ENCODE measurements at places on chromosomes 6 and 20.

DNA sequence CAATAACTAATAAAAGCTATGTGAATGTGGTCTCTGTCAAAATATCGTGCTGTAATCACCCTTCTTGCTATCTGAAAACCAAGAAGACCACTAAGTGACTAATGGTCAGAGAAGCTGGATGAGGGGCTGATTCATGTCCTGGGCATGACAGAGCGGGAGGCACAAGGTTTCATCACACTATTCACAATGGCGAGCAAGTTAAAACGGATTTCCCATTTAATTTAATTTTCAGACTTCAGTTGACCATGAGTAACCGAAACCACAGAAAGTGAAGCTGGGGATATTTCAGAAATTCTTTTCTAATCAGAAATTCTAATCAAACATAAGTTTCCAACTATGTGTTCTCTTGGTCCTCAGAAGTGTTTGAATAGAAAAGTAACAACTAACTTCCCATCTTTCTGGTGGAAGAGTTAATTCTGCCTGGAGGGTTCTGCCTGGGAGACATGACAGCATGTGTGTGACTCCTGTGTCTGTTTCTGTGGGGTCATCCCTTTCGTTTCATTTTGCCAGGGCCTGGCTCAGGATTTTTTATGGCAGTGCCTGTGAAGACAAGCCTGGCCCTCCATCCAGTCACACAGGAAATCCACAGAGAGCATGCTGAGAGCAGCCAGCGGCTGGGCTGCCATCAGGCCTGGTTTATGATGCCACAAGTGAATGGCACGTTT lies 98.9 kb downstream of the FAM120B start:
- DNase-seq, result no peak

DNA sequence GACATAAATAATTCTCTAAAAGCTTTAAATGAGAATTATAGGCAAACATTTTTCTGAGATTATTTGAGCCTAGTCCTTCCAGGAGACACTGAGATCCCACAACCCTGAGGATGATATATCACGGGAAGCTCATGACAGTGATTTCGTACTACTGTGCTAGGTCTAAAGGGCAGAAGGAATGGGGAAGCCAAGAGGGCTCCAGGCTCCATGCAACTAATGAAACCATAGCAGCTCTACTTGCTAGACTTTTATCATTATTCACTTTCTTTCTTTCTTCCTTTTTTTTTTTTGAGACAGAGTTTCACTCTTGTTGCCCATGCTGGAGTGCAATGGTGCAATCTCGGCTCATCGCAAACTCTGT lies 57.3 kb upstream of the SGK1 start:
- no peak for DNase-seq

DNA sequence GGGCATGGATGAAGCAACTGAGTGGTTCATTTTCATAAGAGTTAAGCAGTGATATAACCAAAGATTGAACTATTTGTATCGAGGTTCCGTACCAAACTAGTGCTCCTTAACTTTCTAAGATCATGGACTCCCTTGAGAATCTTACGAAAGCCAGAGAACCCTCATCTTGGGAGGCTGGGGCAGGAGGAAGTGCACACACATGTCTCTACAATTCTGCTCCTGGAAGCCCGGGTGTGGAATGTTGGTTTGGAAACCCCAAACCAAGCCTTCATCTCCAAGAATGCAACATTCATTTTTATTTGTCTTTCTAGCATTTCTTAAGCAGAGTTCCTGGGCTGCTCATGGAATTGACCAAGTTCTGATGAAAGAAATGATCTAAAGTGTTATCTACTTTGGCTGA lies 250.5 kb upstream of the PRND start:
- DNase-seq, result no peak

DNA sequence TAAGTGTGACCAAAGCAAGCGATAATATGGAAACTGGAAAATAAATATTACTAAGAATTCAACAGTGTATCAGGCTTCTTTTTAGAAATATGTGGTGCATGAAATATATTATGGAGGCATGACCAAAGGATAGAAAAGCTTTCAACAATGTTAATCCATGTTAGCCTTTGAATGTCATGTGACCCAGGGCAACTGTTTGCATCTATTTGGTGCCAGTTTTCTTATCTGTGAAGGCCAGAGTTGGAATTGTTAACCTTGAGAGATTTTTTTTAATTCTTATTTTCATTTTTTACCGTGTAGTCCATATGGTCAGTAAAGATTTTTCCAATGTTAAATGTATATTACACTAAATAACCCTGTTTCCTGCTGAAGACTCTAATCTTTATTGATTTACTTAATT lies 411.1 kb downstream of the BCKDHB start:
- no peak for DNase-seq

GRCh38 chr20:44888226-44889103 lies 3.0 kb downstream of the YWHAB start:
- DNase-seq, result no peak

DNA sequence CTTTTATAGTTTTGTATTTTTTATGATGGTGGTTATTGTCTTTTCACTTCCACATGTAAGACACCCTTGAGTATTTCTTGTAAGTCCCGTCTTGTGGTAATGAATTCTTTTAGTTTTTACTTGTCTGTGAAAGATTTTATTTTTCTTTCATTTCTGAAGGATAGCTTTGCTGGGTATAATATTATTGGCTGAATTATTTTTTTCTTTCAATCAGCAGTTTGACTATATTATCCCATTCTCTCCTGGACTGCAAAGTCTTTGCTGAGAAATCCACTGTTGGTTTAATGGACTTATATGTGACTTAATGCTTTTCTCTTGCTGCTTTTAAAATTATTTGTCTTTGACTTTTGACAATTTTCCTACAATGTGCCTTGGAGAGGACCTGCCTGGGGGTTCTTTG lies 13.8 kb downstream of the KIF25 start:
- DNase-seq, result no peak

GRCh38 chr6:80638213-80639055 lies 532.0 kb downstream of the BCKDHB start:
- DNase-seq, result no peak

DNA sequence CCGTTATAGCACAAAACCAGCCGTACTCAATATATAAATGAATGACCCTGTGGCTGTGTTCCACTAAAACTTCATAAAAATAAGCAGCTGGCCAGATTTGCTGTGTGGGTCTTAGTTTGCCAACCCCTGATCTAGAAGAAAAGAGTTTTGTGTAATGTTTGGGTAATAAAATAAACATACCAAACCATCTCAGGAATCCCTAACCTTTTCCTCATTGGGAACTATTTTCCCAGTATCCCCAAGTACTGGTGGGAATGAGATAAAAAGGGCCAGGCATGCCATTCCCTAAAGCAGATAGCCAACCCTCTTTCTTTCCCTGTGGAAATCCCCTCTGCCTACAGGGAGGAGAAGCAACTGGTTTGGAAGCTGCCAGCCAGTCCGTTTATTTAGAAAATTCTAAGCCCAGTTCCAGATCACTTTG lies 169.1 kb upstream of the AKAP12 start:
- no peak for DNase-seq

DNA sequence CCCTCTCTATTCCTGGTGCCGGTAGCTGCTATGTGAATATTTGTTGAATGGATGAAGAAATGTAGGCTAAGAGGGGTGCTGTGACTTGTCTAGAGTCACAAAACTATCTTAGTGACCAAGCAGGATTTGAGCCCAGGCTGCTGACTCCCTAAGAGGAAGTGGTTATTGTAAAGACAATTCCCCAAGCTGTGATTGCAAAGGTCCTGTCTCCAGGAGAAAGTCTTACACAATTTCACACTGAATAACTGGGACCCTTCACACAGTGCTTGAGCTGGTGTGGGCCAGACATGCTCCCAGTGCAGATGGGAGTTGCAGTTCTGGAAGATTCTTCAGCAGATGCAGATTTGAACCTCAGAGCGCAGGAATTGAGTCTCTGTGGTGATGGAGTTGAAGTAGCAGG lies 38.1 kb downstream of the IYD start:
- no peak for DNase-seq

- no peak for DNase-seq
Observed at GRCh38 chr6:168133687-168134559, 54.9 kb upstream of the FRMD1 start.
